ENCODE measurements at places on chromosomes 7 and 10.

DNA sequence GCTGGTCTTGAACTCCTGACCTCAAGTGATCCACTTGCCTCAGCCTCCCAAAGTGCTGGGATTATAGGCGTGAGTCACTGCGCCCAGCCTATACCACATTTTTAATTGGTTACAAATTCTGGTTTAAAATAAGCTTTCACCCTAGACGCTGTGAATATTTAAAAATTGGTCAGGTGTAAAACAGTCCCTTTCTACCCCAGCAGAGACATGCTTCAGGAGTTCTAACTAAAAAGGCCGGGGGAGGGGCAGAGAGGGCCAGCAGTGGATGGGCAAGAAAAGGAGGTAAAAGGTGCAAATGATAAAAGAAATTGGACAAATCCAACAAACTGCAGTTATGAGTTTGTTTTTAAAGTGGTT lies 70.0 kb downstream of the WAPL start:
- no peak for DNase-seq

- DNase-seq = no peak
These were observed 30.3 kb downstream of the FOXL3 start for GRCh38 chr7:320297-320696.

GRCh38 chr10:123997486-123998196 lies 95.8 kb downstream of the CHST15 start:
- no peak for DNase-seq

DNA sequence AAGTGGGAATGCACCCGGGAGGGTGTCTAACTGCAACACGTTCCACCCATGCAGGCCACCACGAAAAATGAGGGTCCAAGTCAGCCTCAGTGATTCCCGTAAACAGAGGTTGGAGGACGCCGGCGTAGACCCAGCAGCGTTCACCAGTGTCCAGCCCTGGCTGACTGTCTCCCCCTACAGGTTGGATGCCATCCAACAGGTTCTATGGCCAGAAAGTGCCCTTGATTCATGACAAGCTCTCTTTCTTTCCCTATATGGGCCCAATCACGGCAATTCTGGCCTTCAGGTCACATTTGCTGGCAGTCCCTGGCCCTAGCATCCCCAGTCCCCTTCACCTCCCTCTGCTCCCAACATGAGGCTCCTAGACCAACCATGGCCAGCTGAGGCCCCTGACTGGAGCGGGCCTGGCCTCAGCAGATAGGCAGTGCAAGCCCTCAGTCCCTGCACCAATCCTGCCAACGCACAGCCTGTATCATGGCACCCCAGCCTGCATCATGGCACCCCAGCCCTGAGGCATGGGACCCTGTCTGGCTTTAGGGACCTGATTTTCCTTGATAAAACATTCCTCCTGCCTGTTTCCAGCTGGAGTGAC lies 227.4 kb downstream of the GRID1 start:
- DNase-seq = peak; percentile 49

GRCh38 chr7:18290223-18290622 lies 205.3 kb upstream of the HDAC9 start:
- no peak for DNase-seq

GRCh38 chr10:107701943-107702342 lies 537.4 kb upstream of the SORCS1 start:
- no peak for DNase-seq

DNA sequence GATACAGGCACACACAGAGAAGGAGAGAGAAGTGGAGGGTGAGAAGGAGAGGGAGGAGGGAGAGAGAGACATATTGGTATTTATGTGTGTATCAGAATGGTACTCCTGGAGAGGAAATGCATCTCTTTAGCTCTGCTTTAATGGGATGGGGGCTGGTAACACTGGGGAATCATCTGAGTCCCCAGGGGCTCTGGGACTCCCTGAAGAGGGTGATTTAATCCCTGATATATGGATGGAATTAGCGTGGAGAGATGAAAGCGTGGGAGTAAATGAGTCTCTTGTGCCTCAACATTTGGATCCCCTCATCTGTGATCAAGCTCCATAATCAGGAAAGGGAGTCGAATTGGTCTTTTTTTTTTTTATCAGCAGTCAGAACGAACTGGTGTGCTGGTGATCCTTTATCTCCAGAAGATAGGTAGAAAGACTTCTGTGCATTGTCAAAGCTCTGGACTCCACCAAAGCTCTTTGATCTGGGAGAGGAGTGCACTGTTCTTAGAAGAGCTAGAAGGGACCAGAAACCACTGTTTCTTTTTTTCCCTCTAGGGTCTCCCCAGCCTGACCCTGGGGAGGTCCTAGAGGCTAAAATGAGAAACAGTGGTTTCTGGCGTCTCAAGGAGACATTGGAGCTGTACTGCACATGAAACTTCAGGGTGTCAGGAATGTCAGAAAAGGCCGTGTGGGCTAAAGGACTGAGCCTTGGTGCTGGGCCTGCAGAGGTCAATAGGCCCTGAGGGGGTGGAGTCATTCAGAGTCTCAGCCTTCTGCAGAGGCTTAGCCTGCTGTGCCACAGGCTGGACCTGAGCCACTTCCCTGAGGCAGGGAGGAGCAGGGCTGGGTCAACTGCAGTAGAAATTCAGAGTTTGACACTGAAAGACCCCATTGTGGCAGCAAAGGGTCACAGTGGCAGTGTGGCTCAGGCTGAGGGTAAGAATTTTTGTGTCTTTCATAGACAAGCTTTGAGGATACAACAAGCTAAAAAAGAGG lies 234.4 kb upstream of the SLC26A5 start:
- no peak for DNase-seq

DNA sequence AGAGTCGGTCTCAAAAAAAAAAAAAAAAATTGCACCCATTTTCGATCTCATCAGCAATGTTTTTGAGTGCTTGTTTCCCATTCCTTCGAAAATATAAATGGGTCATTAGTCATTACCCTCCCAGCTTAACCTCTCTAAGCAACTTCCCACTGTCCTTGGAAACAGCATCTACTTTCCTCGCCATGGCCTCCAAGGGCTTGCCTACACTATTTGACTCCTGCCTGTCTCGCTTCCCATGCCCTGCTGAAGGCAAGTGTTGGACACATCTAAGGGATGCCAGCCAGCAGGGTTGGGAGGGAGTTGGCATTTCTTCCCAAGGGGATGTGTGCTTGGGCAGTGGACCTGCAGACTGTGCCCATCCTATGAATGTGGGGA lies 12.7 kb upstream of the RHBDD2 start:
- no peak for DNase-seq

- DNase-seq = no peak
These were observed 257.6 kb upstream of the ZMIZ1 start for GRCh38 chr10:78811174-78811573.

Data from activated CD4-positive, alpha-beta memory T cell treated with anti-CD3 and anti-CD28 coated beads for 36 hours (primary cell).